ENCODE measurements at places on chromosomes 13 and 19.

DNA sequence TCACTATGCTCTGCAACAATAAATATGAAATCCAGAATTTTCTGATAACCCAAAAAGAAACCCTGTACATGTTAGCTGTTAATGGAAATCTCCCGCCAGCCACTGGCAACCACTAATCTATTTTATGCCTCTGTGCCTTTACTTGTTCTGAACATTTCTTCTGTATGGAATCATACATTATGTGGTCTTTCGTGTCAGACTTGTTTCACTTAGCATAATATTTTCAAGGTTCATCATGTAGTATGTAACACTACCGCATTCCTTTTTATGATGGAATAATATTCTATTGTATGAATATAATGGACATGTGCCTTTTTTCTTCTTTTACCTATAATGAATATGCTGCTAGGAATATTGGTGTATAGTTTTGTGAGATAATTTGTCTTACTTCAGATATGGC lies 1123.3 kb downstream of the EFNB2 start:
- DNase-seq: no peak

- no peak for DNase-seq
These were observed 33.6 kb downstream of the GJA3 start for GRCh38 chr13:20127262-20127561.

GRCh38 chr19:8148088-8148409 lies 1.3 kb downstream of the FBN3 start:
- no peak for DNase-seq

GRCh38 chr13:59771272-59771671 lies 392.5 kb downstream of the DIAPH3 start:
- no peak for DNase-seq

GRCh38 chr13:91126806-91127205 lies 220.7 kb upstream of the MIR17HG start:
- no peak for DNase-seq

- peak; percentile 43 for DNase-seq
These were observed 19.2 kb downstream of the GPX4 start for GRCh38 chr19:1122972-1123363.

- DNase-seq: no peak
These were observed 128.8 kb downstream of the ZDHHC20 start for GRCh38 chr13:21330126-21330861.

DNA sequence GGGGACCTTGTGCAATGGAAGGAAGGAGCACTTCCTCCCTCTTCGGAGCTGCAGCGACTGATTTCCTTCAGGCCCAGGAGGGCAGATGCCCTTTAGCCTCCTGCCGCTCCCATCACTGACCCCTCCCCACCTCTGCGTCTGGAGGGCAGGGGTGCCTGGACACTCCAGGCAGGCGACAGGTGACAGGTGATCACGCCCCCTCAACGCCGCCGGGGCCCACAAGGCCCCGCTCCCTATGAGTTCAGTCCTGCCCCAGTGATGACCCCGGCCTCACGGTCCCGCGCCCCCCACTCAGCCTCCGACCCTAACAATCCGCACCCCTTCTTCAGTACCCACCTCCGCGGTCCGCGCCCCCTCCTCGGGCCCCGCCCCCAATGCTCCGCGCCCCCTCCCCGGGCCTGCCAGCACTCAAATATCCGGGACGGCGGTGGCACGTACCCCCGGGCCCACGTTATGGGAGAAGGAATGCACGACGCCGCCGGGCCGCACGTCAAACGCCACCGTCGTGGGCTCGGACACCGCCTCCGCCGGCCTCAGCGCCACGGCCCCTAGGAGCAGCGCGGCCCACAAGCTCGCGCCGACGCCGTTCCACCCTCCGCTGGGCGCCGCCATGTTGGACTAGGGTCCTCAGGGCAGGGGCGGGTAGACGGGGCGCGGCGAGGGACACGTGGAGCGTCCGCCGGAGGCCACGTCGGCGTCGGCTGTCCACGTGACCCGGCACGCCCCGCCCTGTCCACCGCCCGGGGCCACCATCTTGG lies at the start of gene MYDGF:
Gene MYDGF, minus strand, starts transcription at position 620 of the 758 bp plus-strand sequence. Its CDS starts 8 bp downstream, at position 612.
- DNase-seq: peak; percentile 87

GRCh38 chr13:36059321-36059720 lies 71.9 kb downstream of the DCLK1 start:
- no peak for DNase-seq

DNA sequence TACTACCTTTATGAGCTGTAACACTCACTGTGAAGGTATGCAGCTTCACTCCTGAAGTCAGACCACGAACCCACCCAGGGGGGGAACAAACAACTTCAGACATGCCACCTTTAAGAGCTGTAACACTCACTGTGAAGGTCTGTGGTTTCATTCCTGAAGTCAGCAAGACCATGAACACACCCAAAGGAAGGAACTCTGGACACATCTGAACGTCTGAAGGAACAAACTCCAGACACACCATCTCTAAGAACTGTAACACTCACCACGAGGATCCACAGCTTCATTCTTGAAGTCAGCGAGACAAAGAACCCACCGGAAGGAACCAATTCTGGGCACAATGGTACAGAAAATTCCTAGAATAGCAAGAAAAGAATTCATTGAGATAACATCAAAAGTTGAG lies 1796.5 kb upstream of the MIR17HG start:
- no peak for DNase-seq

- no peak for DNase-seq
These were observed 10.9 kb upstream of the GAS6 start for GRCh38 chr13:113874579-113875428.

GRCh38 chr13:109610517-109610916 lies 175.9 kb downstream of the IRS2 start:
- peak; percentile 46 for DNase-seq

- no peak for DNase-seq
These were observed 114.6 kb downstream of the KDM4B start for GRCh38 chr19:5083547-5083965.

DNA sequence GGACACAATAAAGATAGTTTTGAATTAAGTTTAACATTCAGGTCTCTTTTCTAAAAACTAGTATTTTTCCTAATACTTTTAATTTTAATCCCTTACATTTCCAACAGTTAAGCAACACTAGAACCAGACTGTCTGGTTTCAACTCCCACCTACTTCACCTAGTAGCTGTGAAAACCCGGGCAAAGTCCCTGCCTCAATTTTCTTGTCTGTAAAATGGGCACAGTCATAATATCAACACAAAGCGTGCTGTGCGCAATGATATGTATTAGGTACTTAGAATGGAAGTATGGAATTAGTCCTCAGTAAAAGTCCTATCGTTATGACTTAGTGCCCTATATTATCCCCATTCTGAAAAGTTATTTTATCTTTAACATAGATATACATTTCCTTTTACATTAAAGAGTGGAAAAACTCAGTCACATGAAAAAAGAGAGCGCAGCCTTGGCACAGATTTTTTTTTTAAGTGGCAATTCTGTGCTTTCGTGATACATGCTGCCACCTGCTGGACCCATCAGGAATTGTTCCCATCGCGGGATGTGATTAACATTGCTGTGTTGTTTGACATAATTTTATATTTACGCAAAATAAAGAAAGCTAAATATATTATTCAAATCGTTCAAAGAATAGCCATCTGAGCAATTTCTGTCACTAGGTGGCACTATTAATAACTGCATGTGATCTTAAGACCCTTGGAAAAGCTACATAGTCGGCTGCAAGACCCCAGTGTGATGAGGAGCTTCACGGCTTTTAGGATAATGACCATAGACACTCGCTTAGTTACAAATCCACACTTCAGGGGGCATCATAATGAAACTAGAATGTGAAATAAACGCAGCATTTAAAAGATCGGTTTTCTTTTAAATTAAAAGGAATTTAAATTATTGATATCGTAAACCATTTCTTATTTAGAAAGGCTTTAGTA lies 59.9 kb downstream of the LIG4 start:
- no peak for DNase-seq

DNA sequence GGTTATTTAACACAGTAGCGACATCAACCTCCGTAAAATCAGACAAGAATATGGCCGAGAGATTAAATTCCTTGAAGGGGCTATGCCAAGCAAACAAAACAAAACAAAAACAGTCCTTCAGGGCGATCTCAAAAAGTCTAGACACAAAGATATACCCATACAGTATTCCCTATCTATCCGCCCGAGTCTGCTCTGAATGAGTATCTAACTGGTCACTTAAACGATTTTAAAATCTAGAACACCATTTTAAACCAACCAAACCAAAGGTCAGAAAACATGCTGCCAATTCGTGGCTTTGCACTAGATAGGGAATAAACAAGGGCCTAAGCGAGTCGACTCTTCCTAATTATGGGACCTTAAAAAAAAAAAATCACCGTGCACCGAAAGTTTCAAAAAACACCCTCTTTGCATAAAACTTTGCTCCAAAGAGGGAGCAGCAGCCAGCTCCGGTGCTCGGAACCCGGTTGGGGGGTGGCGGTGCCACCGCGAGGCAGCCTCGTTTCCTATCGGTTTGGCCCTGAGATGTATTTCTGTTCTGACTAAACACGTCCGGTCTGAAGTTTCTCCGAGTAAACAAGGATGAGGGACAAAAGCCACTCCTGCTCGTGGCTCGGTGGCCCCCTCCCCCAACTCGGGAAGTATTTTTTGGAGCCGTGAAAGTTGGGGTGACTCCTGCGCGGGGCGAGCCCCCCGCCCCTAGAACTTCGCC lies 1.8 kb downstream of the HMGB1 start:
- DNase-seq: peak; percentile 24

DNA sequence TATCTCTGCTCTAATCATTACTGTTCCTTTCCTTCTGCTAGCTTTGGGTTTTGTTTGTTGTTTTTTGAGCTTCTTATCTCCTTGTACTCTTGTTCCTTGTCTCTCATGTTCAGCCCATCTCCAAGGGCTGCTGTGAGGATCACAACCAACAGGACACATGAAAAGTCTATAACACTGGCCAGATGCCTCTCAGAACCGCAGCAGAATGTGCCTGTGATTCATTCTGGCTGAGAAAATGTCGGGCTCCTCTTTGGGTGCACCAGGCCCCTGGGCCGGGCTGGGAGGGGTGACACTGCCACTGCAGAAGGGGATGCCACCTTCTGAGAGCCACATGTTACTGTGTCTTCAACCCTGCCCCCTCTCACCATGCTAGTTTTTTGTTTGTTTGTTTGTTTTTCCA lies 48.0 kb downstream of the GGACT start:
- no peak for DNase-seq

GRCh38 chr19:4449022-4449638 lies 8.5 kb downstream of the UBXN6 start:
- DNase-seq: no peak

DNA sequence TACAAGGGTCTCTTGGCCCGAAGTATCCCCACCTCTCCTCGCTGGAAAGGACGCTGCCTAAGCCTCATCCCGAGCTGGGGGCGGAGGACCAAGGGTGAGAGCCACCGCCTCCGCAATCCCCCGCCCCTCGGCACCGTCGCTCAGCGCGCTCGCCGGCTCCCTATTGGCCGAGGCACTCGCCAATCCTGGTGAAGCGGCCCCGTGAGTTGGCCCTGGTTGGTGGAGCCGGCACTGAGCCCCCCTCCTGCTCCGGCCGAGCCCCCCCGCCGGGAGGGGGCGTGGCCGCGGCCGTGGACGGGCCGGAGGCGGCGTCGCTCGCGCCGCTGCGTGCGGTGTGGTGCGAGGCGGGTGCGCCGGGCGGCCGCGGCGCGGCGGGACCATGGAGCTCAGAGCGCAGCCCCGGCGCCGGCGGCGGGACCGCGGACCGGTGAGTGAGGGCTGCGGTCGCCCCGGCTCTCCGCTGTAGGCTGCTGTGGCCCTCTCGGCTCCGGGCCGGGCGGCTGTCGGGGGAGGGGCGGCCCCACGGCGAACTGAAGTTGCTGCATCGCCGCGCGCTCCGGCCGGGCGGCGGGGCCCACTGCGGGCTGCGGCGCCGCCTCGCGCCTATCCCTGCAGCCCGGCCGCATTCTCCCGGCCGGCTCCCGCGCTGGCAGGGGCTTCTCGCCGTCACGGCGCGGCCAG lies at the start of gene WASF3:
Gene WASF3, plus strand, starts transcription at position 291 of the 681 bp plus-strand sequence. CDS start 84,588 bp downstream, outside the sequence.
- DNase-seq: no peak

GRCh38 chr19:38977445-38978325 lies 2.1 kb upstream of the FBXO17 start:
- DNase-seq: no peak

DNA sequence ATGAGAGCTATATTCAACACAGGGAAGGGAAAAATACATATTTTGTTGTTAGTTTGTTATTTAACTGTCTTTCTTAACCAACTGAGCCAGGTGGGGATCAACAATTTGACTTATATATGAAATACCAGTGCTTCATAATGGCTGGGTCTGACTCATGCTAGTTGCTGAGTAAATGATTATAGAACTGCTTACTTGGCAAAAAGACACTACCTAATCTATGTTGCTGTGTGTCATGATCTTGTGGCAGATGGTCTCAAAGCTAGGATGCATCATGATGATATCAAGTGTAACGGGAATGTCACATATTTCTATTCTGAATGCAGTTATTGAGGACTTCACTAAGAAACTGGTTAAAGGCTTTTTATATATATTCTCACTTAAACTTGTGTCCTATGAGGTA lies 727.4 kb upstream of the SLITRK1 start:
- no peak for DNase-seq

DNA sequence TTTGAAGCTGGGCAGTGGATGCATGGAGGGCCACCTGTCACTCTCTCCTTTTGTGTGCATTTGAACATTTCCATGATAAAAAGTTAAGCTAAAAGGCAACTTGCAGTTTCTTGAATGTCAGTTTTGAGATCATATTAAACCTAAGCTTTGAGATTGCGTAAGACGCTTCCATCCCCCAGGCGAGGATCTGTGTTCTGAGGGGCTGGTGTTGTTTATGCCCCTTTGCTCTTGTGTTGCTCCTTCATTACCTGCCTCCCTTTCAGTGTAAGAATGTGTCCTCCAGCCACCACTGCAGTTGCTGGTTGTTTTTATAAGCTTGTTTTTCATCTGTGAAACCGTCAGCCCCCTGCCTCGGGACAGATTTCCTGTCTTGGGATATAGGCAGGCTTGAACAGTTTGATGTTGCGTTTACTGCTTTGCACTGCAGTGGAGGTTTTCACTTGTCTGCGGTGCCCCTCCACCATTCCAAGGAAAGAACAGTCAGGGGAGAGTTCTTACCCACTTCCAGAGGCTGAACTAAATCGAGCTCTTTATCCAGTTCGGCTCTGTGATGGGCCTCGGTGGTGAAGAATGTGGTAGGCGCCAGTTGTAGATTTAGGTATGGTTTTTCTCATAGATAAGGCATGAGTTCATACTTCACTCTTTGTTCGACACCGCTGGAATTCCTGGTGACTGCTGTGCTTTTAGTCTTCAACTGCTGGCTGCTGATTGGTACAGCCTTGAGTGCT lies 96.8 kb downstream of the ARHGEF7 start:
- no peak for DNase-seq

GRCh38 chr19:41887711-41888382 lies 4.9 kb downstream of the ARHGEF1 start:
- DNase-seq: no peak

DNA sequence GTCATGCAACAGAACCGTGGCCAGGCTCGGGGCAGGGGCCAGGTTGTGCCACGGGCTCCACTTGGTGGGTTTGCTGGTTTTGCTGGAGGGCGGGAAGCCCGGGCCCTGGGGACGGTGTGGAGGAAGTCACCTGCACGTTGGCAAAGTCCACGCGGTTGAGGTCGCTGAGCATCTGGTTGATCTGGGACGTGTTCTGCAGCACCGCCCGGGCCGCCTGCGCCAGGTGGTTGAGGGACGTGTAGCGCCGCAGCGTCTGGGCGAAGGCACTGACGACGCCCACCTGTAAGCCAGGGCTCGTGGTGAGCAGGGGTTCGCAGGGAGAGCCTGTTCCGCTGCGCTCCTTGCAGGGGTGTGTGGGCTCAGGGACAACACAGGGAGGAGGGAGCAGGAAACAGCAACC lies 24.7 kb upstream of the RANBP3 start:
- DNase-seq: no peak

All from CD14-positive monocyte (primary cell).